Right atrium auricular region (tissue), 2 donors: ENCODE measurements at places on chromosomes 13 and 19. TPM values are rescaled to one million over a fixed set of nuclear protein-coding genes. Genes with fewer than 3 reads are reported as not detected.

- peak; percentile 18 for DNase-seq
Observed at GRCh38 chr13:111947026-111947810, 119.7 kb upstream of the SOX1 start.

DNA sequence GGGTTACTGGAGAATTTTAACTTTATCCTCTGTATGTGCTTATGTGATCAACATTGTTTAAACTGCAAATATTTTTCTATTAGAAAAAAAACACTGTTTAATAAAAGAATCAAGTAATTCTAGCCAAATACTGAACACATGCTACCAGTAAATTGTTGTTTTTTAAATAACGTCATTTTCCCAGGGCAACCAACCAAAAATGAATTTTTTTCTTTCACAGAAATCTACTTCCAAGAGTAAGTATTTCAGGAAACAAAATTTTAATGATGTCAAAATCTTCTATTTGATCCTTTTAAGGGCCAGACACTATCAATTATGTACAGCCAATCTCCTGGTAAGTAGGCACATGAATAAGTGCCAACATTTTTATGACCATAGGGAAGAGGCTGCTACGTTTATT, 57.1 kb downstream of the TUBGCP3 start:
- no peak for DNase-seq

- no peak for DNase-seq
Observed at GRCh38 chr19:4266253-4267000, 12.6 kb upstream of the SHD start.

DNA sequence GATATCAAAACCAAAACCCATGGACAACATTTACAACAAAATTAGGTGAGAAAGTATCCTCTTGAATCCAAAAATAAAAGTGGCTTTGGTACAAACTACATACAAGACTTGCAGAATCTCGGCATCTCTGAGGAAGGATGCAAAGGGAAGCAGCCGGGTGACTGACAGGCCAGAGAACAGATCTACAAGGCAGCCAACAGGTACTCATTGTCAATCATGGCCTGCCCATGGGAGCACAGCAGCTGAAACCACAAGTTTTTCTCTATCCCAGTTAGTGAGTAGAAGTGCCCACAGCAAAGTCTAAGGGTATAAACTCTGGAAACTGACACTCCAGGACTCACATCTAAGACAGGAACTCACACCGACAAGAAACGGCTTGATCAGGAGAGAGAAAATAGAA, 74.5 kb downstream of the TBC1D4 start:
- no peak for DNase-seq

DNA sequence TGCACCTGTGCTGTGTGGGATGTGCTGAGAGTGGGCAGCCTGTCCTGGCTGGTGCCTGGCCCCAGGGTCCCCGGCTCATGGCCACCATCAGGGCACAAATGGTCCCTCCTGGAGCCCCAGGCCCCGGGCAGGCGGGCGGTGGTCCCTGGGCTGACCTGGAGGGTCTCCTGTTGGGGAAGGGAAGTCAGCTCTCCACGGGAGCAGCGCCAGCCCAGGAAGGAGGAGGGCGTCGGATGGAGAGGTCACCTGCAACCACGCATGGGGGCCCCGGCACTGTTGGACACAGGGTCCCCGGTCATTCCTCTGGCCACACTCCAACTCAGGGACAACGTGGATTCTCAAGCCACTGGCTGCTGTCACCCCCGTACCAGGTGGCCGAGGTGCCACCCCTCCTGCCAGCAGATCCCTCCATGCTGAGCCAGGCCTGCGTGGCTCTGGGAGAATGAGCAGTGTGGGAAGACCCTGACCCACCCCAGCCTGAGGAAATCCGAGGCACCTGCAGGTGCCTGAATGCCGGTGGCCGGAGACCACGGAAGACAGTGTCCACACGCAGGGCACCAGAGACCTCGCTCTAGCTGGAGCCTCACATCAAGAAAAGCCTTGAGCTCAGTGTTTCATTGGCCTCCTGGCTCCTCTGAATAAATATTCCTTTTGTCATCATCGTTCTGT, 13.5 kb downstream of the LMNB2 start:
- no peak for DNase-seq

- no peak for DNase-seq
Observed at GRCh38 chr13:45886466-45886865, 34.9 kb upstream of the SIAH3 start.

GRCh38 chr19:7440188-7440975, 48.5 kb downstream of the PEX11G start:
- no peak for DNase-seq

DNA sequence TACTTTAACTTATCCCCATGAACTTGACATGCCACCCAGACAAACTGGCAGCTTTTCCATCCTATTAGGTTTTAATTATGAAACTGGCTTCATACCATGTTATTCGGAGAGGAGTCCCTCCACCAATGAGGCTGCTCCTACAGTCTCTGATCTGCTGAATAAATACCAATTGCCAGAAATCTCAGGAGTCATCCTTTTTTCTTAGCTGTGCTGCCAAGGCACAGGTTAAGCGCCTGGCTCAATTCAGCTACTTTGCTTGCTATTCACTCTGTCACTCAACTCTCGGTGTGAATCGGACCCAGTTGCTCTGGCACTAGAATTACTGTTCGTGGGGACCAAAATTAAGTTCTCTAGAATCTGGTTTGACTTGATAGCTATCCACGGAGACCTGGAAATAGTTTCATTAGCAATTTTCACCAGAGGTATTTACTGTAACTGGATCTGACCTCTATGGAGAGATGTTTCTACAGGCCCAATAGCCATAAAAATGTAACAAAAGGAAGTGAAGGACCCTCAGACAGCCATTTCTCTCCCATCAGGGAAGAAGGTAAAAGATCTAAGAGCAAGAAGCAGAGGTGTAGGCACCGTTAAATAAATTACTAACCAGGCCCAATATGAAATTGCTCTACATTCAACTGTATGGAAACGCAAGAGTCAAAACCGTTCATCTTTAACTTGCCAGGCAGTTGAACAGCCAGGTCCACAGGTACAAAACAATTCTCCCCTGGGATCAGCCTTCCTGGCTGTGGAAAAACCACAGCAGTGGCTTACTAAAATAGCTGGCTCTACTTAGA, 5.4 kb downstream of the ZC3H4 start:
- DNase-seq: no peak

- no peak for DNase-seq
Observed at GRCh38 chr19:2043251-2043641, 7.8 kb downstream of the MKNK2 start.

DNA sequence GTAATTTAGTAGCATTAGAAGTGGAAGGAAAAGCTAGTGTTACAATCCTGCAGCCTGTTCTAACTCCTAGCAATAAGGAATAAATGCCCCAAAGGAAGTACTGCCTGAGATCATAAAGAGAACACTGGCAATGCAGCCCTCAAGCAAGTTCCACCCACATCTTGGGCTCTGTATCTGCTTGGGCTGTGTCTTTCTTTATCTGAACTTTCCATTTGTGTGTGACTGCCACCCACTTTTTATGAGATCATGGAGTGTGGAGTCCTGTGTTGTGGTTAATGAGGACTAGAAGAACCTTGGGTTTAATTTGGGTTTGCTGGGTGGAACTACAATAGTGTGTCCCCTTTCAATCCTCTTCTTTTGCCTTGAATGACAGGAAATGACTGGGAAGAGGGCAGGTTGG, 38.2 kb downstream of the RFXAP start:
- DNase-seq: no peak

GRCh38 chr13:95335667-95336066, 34.4 kb upstream of the ABCC4 start:
- DNase-seq: no peak

DNA sequence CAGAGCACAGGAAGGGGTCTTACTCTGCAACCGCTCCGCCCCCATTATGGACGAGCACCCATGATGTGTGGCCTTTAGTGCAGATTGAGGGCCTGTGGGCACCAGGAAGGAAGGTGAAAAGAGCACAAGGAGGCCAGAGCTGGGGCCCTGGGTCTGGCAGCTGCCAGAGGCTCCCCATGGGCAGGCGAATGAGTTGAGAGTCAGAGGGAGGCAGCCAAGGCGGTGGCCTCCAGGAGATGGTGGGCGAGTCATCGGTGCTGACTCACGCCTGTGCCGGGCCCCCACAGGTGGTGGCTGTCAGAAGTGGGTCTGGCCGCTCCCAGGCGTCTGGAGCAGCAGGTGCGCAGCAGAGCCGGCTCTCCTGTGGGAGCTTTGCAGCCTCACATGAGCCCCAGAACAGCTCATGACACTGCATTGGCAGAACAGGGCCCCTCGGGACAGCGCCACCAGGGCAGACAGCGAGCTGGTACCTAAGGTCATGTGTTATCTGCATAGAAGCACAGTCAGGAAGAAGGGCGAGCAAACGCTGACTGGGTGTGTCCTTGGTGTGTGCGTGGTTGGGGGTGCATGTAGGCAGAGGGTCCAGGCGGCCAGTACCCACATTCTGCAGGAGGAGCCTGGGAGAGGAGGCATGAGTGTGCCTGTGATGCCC, 68.8 kb downstream of the CHST8 start:
- DNase-seq: no peak

DNA sequence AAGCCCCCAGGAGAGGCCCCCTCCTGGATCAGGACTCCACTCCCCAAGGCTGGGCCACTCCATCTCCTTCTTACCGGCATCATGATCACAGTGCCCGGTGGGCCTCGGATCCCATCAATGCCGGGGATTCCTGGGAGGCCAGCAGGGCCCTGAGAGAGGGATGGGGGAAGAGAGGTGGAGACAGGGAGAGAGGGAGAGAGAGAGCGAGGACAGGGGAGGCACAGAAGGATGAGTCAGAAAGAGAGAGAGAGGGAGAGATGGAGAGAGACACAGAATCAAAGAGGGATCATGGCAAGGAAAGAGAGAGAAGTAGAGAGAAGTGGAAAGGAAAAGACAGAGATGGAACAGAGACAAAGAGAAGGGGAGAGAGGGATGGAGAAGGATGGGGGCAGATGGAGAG, 13.8 kb downstream of the COL5A3 start:
- no peak for DNase-seq

- no peak for DNase-seq
Observed at GRCh38 chr13:43141685-43142084, 118.3 kb downstream of the DNAJC15 start.

- no peak for DNase-seq
Observed at GRCh38 chr19:31185261-31185660, 164.0 kb downstream of the TSHZ3 start.

DNA sequence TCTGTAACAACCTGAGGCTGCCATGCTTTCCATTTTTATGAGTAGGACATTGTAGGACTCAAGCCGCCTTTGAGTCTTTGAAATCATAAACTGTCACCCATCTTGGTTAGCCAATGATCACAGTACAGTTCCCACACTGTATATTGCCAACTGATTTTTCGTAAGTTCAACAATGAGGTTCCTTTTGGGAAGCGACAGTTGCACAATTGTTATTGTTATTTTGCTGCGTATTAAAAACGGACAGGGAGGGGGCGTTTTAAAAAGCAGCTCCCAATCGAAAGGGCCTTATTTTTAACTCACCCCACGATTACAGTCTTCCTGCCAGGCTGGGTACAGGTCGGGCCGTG, 601 bp downstream of the SLC46A3 start:
- no peak for DNase-seq

GRCh38 chr19:16851031-16851712, 22.0 kb downstream of the SIN3B start:
- no peak for DNase-seq

DNA sequence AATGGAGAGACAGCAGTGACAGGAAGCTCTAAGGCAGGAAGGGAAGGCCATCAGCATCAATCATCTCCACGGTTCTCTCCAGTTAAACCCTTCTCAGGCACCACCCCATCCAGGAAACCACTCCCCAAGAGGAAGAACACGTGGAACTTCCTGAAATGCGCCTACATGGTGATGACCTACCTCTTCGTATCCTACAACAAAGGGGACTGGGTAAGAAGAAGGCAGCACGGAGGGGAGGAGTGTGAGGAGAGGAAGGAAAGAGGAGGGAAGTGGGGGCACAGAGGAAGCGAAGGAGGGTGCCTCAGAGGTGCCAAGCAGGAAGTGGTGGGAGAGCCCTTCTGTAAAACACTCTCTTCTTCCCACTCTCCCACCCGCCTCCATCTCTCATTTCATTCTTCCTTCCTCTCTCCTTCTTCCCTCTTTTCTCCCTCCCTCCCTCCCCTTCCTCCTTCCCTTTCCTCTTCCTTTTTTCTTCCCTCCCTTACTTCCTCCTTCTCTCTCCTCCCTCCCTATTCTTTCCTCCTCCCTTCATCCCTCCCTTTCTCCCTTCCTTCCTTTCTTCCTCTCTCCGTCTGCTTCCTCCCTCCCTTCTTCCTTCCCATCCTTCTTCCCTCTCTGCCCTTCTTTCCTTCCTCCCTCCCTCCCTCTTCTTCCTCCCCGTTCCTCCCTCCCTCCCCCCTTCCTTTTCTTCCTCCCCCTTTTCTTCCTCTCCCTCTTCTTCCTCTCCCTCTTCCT, 12.6 kb downstream of the ZSCAN5A start:
- no peak for DNase-seq

GRCh38 chr13:92103689-92104153, 705.3 kb downstream of the GPC5 start:
- no peak for DNase-seq

DNA sequence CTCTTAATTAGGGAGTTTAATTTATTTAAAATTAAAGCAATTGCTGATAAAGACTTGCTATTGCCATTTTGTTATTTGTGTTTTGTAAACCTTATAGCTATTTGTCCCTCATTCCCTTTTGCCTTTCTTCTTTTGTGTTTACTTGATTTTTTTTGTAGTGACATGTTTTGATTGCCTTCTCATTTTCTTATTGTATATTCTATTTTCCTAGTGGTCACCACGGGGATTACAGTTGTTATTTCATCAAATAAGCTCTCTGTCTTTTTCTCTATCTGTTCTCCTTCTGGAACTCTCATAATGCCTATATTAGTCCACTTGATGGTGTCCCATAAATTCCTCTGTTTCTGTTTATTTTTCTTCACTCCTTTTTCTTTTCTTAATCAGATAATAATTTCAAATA, 64.4 kb upstream of the FRY start:
- DNase-seq: no peak

DNA sequence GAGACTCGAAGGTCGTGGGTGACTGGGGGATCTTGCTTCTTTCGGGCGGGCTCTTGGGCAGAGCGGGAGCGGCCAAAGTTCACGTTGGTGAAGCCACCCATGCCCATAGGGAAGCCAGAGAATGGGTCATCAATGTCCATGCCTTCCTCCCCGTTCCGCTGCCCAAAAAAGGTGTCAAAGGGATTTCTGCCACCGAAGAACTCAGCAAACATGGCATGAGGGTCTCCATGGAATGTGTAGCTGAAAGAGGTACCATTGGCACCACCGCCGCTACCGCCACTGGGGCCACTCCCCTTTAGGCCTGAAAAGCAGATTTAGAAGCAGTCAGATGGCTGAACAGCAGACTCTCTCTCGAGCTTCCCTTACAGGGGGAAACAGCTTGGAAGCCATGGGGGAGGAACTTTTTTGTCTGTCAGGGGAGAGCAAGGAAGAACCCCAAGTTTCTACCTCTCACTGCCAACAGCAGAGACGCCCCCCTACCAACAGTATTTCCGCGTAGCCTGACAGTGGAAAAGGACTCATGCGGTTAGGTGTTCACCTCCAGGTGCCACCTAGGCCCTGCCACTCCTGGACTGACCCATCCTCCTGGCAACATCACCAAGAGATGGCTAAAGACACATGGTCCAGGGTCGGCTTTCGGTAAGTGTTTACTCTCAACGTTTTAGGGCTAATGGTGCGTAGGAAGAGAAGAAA, 1.3 kb downstream of the DNAJB1 start:
- DNase-seq: no peak

RNF225 gene
- total RNA-seq: not detected

PALM3 gene
- 0.28 TPM for total RNA-seq

RFXAP gene
- total RNA-seq: 2.2 TPM

PSG11 gene
- total RNA-seq: not detected

MYO16 gene
- 1.1 TPM for total RNA-seq

CD209 gene
- 0.59 TPM for total RNA-seq

MCF2L gene
- total RNA-seq: 21.6 TPM

DIS3 gene
- total RNA-seq: 10.5 TPM
